ENCODE measurements at places on chromosomes 12 and 14.

DNA sequence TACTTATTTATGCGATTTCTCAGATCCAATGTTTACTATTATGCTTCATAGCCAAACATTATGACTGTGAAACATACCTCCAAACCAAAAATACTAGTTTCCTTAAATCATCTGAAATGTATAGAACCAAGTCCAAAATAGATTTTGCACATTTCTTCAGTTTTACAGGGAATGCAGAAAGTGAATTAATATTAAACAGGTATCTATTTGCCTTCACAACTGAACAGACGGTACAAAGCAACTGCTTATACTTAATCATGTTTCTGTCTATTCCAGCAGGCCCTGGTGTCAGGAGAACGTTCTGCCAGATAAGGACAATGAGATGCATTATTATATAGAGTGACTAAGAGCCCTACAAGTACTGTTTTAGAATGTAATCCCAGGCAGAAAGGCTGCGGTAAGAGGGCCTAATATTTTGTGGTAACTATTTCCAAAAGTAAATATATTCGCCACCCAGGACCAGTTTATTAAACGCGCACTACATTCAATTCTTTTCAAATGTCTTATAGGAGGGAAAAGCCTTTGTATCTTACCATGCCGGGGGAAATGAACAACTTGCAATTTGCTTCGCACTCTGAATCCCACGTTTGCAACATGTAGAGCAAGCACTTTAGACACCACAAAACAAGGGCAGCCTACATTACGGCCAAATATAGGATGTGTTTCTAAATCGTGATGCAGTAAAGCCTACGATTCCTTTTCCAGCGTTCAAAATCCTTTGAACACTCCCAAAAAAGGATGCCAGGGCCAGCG lies 1.5 kb downstream of the CORO1C start:
- DNase-seq = no peak

DNA sequence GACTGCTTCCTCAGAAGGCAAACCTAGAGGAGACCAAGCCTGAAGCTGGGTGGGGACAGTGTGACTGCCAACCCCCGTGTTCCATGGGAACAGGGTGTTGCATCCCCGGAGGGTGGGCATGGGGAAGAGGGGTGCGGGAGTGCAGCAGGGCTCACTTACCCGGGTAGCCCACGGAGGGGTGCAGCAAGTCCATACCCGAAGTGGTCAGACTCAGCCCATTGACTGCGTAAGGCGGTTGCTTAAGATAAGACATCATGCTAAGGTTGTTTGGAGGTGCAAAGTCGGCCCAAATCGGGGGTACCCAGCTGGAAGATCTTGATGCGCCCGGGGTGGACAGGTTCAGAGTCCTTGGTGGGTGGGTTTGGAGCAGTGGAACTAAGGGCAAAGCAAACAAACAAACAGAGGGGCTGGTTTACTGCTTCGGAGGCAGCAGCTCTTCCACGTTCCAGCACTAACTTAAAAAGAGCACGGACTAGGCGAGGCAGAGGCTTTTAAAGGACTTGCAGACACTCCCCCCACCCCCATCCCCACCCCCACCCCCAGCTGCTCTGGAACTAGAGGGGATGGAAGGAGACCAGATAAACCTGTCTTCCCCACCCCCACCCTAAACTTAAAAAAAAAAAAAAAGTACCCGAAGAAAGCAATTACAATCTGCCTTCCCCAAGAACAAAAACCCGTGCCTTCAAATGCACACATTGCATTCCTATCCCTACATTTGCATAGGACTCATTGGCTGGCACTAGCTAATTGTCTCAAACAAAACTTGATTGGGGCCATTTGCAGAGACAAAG lies 4.9 kb downstream of the OTX2 start:
- DNase-seq = no peak

DNA sequence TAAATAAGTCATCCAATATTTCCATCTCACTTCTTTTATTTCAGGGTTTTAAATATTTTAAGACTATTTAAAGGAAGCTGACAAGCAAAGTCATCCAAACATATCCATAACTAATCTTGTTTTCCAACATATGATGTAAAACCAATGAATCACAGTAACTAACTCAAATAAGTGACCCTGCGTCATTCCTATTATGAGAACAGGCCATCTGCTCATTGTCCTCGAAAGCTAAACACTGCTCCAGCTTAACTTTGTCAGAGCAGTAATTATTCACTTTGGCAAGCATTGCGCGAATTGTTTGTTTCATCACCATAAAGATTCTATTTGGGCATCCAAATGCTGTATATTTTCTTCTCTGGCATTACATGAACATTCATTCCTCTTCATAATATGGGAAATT lies 99.1 kb downstream of the CAPZA3 start:
- no peak for DNase-seq

DNA sequence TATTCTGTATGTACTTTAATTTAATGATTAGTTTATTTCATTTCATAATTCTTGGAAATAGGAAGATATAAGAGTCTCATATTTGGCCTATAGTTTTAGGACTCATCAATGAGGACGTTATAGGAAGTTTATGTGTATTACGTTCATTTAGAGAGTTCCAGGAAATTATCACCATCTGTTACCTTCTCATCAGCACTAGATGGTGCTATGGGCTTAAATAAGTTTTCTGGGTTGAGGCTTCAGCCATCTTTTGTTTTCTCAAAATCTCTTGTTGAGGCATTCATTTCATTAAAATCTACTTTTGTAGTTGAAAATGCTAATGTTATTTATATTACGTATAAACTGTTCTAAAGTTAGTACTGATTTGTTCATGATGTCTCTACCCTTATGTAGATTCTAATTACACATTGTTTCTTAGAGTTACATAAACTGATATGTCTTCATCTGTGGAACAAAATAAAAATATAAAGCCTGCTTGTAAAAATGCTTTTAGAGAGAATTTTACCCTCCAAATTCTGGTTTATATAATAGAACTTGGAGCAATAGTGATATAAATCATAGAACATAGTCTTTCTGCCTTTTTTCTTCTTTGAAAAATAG lies 89.2 kb downstream of the CFAP54 start:
- peak; percentile 14 for DNase-seq

DNA sequence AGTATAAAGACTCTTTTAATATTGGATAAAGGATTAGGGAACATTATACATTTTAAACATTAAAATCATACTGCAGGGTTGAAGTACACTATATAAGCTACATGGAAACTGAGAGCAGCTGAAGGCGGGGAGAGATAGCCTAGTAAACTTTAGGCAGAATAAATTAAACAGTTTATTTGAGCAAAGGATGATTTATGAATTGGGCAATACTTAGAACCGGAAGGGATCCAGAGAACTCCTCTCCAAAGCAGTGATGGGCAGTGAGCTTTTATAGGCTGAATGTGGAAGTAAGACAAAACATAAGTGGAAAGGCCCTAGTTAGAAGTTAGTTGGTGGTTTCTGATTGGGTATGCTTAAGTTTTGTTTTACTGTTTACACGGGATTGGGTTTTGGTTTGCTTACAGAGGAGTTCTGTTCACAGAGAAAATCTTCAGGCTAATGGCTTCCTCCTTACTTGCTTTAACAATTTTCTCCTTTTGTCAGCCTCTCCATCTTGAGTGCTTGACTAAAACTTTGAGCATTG lies 18.9 kb downstream of the LEMD3 start:
- no peak for DNase-seq

DNA sequence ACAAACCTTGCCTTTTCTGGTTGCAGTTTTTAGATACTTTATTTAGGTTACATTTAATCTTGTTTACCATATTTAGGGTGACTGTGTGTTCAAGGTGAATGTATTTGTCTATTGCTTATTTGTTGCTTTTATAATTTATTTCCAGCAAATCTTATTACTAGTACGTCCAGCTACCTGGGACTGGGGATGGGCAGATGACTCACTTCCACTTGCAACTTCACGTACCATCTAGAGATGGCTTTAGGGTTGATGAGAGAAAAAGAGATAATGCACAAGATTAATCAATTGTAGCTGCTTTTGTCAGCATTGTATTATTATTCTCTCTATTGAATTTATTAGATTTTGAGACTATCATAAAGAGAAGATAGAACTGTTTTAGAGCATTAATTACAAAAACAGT lies 5.1 kb downstream of the MIPOL1 start:
- no peak for DNase-seq

All from Caki2 (cell line).